Liver (tissue), 10 donors: ENCODE measurements at places on chromosomes 6 and 20. TPM values are rescaled to one million over a fixed set of nuclear protein-coding genes. Genes with fewer than 3 reads are reported as not detected.

Gene RAB23
- total RNA-seq, result 4.3 TPM

Gene SNX9
- total RNA-seq, result 20.0 TPM

DNA sequence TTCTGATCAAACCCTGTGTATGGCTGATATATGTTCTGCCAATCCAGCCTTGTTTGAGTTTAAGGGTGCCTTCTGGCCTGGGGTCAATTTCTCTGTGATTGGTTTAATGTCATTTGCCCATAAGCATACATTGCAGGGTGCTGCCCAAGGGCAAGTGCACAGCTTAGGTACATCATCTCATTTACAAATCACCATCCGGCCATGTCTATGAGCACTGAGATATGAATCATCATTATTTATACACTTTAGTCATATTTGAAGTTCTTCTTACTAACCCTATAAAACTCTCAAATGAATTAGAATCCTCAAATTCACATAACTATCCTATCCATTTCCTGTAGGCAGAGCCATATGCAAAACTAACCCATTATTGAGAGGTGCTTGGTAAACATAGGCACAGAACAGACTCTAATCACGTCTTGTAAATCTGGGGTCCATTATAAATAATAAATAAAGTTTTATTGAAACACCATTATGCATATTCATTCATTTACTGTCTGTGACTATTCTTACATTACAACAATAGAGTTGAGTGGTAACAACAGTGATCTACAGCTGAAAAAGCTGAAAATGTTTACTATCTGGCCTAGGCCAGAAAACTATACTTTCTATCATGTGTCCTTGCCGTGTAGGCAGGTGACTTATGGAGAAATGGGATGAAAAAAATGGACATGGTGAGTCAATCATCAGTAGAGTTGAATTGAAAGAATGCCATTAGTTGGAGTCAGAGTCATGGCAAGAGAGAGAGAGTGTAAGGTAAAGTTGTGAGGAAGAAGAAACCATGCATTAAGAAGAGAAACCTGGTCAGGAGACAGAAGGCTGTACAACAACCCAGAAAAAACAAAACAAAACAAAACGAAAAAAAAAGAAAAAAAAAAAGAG lies 25.0 kb downstream of the KCNQ5 start:
- no peaks in the 10 kb centered on the region for H3K4me1 ChIP-seq
- no peak overlapping the region for H3K27ac ChIP-seq
- no peak overlapping the region for H3K4me3 ChIP-seq
- no peak for DNase-seq
- H3K27me3 ChIP-seq, result peaks cover 5% of the 10 kb centered on the region

GRCh38 chr6:89975991-89976693 lies 81.9 kb downstream of the GJA10 start:
- H3K4me3 ChIP-seq, result no peak overlapping the region
- H3K4me1 ChIP-seq, result no peaks in the 10 kb centered on the region
- no peak for DNase-seq
- no peaks in the 10 kb centered on the region for H3K36me3 ChIP-seq
- H3K27me3 ChIP-seq, result no peaks in the 10 kb centered on the region

DNA sequence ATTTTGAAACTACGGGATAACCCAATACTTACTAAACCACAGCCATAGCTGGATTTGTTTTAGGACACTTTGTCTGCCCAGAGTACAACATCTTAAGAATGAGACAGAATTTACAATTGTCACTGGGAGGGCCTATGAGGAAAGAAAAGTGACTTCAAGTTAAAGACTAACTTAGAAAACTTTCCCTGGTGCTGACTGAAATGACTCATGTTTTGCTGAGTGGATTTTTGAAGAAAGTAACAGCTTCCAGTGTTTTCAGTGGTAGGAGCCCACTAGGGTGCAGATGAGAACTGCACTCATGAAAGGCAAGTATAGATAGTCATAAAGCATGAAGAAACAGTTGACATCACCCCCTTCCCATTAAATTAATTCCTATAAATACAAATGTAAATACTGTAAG lies 988.2 kb upstream of the MAP3K7 start:
- H3K27me3 ChIP-seq, result no peaks in the 10 kb centered on the region
- H3K4me1 ChIP-seq, result no peaks in the 10 kb centered on the region
- H3K27ac ChIP-seq, result no peak overlapping the region
- no peak overlapping the region for H3K4me3 ChIP-seq
- no peaks in the 10 kb centered on the region for H3K36me3 ChIP-seq

DNA sequence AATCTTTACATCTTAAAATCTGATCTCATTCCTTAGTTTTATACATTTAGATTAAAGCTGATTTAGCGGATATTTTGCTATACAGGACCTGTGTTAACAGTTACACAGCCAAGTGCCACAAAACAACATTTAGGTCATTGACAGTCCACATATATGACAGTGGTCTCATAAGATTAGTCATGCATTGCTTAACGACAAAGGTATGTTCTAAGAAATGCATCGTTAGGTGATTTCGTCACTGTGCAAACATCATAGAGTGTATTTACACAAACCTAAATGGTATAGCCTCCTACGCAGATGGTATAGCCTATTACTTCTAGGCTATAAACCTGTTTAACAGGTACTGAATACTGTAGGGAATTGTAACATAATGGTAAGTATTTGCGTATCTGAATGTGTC lies 21.6 kb downstream of the ADGRG6 start:
- peaks cover 2% of the 10 kb centered on the region for H3K4me1 ChIP-seq
- no peaks in the 10 kb centered on the region for H3K36me3 ChIP-seq
- no peak for DNase-seq
- no peak overlapping the region for H3K4me3 ChIP-seq

GRCh38 chr6:12459945-12460661 lies 169.9 kb downstream of the EDN1 start:
- DNase-seq, result no peak
- no peaks in the 10 kb centered on the region for H3K27me3 ChIP-seq
- no peak overlapping the region for H3K27ac ChIP-seq
- H3K36me3 ChIP-seq, result no peaks in the 10 kb centered on the region

DNA sequence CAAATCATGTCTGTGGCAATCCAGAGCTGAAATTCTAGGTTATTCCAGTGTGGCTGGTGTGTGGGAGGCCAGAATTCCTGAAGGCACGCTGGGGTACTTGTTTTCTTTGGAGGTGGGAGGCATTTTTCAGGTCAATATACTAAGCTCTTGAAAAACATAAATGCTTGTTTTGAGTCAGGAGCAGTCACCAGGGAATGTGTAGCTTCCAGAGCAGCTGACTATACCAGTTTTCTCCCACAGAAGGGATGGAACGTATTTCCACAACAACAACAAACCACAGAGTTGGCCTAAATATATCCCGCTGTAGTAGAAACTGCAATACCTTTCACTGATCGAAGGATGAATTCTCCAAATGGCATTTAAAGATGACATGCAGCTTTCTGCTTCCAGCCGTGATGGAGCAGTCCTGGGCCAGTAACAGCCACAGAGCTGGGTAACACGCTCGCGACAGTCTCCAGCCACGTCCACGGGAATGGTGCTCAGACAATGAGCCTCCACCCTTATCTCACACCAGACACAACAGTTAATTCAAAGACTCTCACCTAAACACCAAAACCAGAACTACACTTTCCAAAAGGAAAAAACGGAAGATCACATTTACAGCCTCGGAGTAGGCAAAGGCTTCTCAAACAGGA lies 23.2 kb downstream of the CHRNA4 start:
- no peak overlapping the region for H3K4me3 ChIP-seq
- no peaks in the 10 kb centered on the region for H3K4me1 ChIP-seq
- no peak for DNase-seq
- no peak overlapping the region for H3K27ac ChIP-seq
- no peaks in the 10 kb centered on the region for H3K36me3 ChIP-seq
